Sigmoid colon (tissue), 7 donors: ENCODE measurements at places on chromosomes 13 and 19. TPM values are rescaled to one million over a fixed set of nuclear protein-coding genes. Genes with fewer than 3 reads are reported as not detected.

The RNF113B gene
- not detected for polyA plus RNA-seq

The GJB6 gene
- not detected for polyA plus RNA-seq

The ACTMAP gene
- polyA plus RNA-seq: 6.0 TPM

The TUBA3C gene
- not detected for polyA plus RNA-seq

The ARRDC5 gene
- polyA plus RNA-seq: 0.60 TPM

The CEACAM19 gene
- polyA plus RNA-seq: 0.60 TPM

The CC2D1A gene
- 65.7 TPM for polyA plus RNA-seq

The NCAN gene
- not detected for polyA plus RNA-seq
